ENCODE measurements at places on chromosomes 2 and 18. TPM values are rescaled to one million over a fixed set of nuclear protein-coding genes. Genes with fewer than 3 reads are reported as not detected.

NYAP2 gene
- 1.00 TPM for total RNA-seq

DNA sequence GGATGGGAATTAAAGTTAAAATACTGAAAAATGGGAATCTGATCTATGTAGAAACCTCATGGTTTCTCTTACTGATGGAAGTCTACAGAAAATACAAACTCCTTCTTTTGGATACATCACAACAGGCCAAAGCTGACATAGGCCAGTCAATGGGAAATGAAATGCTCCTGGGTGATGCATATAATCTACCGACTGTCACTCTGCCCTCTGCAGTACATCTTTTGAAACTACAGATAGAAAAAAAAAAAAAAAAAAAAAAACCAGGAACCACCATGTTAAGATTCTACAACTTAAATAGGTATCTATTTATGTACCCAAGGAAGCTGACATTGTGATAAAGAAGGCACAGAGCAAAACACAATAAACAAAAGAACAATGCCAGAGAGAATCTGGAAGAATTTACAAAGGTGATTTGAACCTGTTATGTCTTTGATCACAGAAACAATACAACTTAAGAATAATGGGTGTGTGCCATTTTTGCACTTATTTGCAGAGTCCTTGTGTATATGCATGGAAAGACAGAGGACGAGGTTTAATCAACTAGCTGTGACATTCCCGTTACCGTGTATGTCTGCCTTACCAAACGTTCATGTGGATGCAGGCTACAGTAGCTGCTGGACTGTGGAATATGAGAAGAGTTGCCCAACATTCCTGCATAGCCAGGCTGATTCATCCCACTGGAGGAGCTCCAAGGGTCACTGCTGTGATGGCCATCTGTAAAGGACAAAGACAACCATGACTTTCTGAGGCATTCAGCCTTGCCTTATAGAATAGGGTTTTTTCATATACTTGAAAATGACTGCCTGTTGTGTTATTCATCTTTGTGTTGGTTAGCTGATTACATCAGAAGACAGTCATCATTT lies 312.7 kb downstream of the TCF4 start:
- peaks cover 16% of the 10 kb centered on the region for H3K4me1 ChIP-seq
- no peak for DNase-seq
- no peak overlapping the region for H3K4me3 ChIP-seq
- no peak overlapping the region for H3K27ac ChIP-seq

GRCh38 chr2:113134717-113135116 lies 7.3 kb downstream of the IL1RN start:
- no peak overlapping the region for H3K27ac ChIP-seq
- H3K4me3 ChIP-seq: no peak overlapping the region
- DNase-seq: no peak
- no peaks in the 10 kb centered on the region for H3K27me3 ChIP-seq
- no peaks in the 10 kb centered on the region for H3K36me3 ChIP-seq

- no peaks in the 10 kb centered on the region for H3K36me3 ChIP-seq
- peaks cover 26% of the 10 kb centered on the region for H3K27me3 ChIP-seq
- DNase-seq: no peak
- no peak overlapping the region for H3K27ac ChIP-seq
These were observed 222.0 kb downstream of the LDLRAD4 start for GRCh38 chr18:13440277-13441248.

DNA sequence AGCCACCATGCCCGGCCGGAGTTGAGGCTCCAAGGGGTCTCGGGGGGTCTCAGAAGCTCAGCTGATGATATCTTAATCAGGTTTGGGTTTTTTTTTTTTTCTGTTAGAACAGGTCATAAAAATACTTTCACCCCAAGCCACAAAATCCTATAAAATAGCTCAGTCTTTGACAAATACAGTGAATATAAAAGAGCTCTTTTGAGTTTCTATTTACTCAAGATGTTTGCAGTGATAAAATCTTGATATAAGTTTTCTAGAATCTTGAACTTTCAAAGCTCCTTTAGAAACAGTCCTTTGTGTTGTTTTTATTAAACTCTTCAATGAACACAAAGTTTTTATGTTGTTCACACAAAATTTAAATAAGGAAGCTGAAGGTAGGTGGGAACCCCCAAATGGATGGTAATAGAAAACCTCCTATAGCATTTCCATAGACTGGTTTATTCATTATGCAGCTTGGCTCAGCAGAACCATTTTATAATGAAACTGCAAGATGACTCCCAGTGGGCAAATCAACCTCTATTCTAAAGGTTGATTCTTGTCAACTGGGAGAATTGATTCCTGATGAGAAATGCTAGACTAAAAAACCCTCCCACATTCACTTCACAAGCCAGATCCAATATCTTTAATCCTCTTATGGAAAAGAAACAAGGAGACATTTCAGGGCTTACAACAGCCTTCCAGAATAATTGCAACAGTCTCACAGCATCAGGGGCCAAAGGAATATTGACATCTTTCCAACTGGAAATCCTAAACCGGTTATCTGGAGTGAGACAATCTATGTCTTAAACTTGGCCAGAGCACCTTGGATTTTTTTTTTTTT lies 13.6 kb upstream of the NARS1 start:
- no peak overlapping the region for H3K27ac ChIP-seq
- peaks cover 13% of the 10 kb centered on the region for H3K4me1 ChIP-seq
- DNase-seq: no peak
- peaks cover 8% of the 10 kb centered on the region for H3K36me3 ChIP-seq

GRCh38 chr2:200856806-200857205 lies 7.7 kb downstream of the CLK1 start:
- H3K36me3 ChIP-seq: peaks cover 56% of the 10 kb centered on the region
- H3K4me3 ChIP-seq: no peak overlapping the region
- H3K4me1 ChIP-seq: peaks cover 13% of the 10 kb centered on the region
- H3K27me3 ChIP-seq: no peaks in the 10 kb centered on the region
- DNase-seq: no peak

GRCh38 chr18:67783196-67783946 lies 266.9 kb upstream of the DSEL start:
- DNase-seq: no peak
- H3K36me3 ChIP-seq: no peaks in the 10 kb centered on the region
- no peaks in the 10 kb centered on the region for H3K27me3 ChIP-seq
- H3K27ac ChIP-seq: no peak overlapping the region
- no peak overlapping the region for H3K4me3 ChIP-seq

GRCh38 chr2:120847700-120848321 lies 112.1 kb downstream of the GLI2 start:
- H3K27ac ChIP-seq: no peak overlapping the region
- H3K36me3 ChIP-seq: peaks cover 9% of the 10 kb centered on the region
- peaks cover 3% of the 10 kb centered on the region for H3K27me3 ChIP-seq
- H3K4me1 ChIP-seq: peaks cover 10% of the 10 kb centered on the region

DNA sequence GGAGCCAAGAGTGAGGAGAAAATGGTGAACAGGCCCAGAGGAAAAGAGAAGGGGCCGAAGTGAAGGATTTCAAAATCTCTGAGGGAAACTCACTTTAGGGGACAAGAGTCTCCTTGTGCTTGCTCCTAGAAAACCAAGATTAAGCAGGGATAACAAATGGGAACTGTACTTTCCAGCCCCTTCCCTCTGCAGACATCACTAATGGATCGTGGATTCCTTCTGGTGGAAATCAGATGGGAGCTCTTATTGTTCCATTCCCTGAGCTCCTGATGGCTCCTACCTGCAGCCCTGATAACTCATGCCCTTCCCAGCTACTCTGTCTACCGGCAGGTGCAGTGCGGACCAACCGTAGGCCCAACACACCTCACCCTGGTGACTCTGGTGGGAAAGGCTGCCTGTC lies 20.6 kb upstream of the RESP18 start:
- no peak for DNase-seq
- H3K27ac ChIP-seq: no peak overlapping the region
- no peak overlapping the region for H3K4me3 ChIP-seq
- H3K36me3 ChIP-seq: peaks cover 3% of the 10 kb centered on the region
- peaks cover 10% of the 10 kb centered on the region for H3K4me1 ChIP-seq

DNA sequence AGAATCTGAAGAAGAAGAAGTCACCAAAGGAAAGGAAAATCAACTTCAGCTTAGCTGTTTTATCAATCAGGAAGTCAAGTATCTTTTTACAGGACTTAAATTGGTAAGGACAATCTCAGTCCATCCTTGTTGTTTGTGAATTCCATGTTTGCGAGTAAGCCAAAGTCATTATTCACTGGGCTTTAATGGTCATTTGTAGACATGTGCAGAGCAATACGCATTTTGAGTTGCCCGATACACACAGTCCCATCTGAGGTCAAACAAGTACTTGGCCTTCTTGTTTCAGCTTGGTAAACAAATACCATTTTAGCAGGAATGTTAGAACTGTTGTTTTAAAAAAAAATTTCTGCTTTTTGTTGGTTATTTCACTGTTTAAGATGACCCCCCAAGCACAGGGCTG lies 40.9 kb downstream of the USP14 start:
- no peak overlapping the region for H3K27ac ChIP-seq
- H3K4me3 ChIP-seq: no peak overlapping the region
- peaks cover 26% of the 10 kb centered on the region for H3K36me3 ChIP-seq
- DNase-seq: no peak

GRCh38 chr2:25844089-25844488 lies 34.2 kb downstream of the ASXL2 start:
- no peak overlapping the region for H3K4me3 ChIP-seq
- no peaks in the 10 kb centered on the region for H3K27me3 ChIP-seq
- H3K36me3 ChIP-seq: peaks cover 5% of the 10 kb centered on the region
- no peaks in the 10 kb centered on the region for H3K4me1 ChIP-seq
- no peak overlapping the region for H3K27ac ChIP-seq

DNA sequence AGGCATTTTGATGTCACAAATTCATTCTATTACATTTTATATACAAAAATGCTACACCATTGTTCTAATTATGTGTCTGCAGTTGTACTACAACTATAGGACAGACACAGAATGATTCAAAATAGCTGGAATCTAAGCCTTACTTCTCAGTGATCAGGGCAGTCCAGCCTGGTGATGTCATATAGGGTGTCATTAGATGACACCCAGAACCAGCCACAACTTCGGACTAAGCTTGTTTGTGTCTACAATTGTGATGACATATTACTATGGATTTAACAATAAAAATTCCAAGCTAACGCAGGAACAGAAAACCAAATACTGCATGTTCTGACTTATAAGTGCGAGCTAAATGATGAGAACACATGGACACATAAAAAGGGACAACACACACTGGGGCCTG lies 31.0 kb downstream of the M1AP start:
- H3K27ac ChIP-seq: no peak overlapping the region
- no peak for DNase-seq
- H3K4me1 ChIP-seq: no peaks in the 10 kb centered on the region
- H3K4me3 ChIP-seq: no peak overlapping the region

FNDC4 gene
- 3.9 TPM for total RNA-seq

CHRNG gene
- total RNA-seq: 0.87 TPM

DBI gene
- total RNA-seq: 125 TPM
